ENCODE measurements at places on chromosomes 11 and 22.
A peak's percentile ranks its signal among the peaks of the same experiment; 100 is the strongest.

GRCh38 chr11:2213890-2214526, 42.4 kb upstream of the TH start:
- no peaks in the 10 kb centered on the region for H3K36me3 ChIP-seq
- H3K4me3 ChIP-seq, result no peak overlapping the region
- no peak overlapping the region for H3K27ac ChIP-seq

GRCh38 chr11:66150725-66151124, 80.7 kb downstream of the PACS1 start:
- no peak overlapping the region for H3K27ac ChIP-seq
- H3K4me3 ChIP-seq, result no peak overlapping the region
- no peak for DNase-seq
- no peaks in the 10 kb centered on the region for H3K36me3 ChIP-seq

- peak overlapping the region; percentile 90 for H3K27ac ChIP-seq
- peak overlapping the region; percentile 64 for H3K4me3 ChIP-seq
- peaks cover 16% of the 10 kb centered on the region for H3K27me3 ChIP-seq
- no peaks in the 10 kb centered on the region for H3K36me3 ChIP-seq
- peaks cover 7% of the 10 kb centered on the region for H3K4me1 ChIP-seq
- DNase-seq, result no peak
Measured at GRCh38 chr11:57598831-57599155, 1.3 kb downstream of the SERPING1 start.

- no peaks in the 10 kb centered on the region for H3K36me3 ChIP-seq
- H3K27me3 ChIP-seq, result no peaks in the 10 kb centered on the region
- no peak overlapping the region for H3K27ac ChIP-seq
- no peak for DNase-seq
- H3K4me3 ChIP-seq, result no peak overlapping the region
- no peaks in the 10 kb centered on the region for H3K4me1 ChIP-seq
Measured at GRCh38 chr22:23036684-23037428, 33.5 kb upstream of the GNAZ start.

DNA sequence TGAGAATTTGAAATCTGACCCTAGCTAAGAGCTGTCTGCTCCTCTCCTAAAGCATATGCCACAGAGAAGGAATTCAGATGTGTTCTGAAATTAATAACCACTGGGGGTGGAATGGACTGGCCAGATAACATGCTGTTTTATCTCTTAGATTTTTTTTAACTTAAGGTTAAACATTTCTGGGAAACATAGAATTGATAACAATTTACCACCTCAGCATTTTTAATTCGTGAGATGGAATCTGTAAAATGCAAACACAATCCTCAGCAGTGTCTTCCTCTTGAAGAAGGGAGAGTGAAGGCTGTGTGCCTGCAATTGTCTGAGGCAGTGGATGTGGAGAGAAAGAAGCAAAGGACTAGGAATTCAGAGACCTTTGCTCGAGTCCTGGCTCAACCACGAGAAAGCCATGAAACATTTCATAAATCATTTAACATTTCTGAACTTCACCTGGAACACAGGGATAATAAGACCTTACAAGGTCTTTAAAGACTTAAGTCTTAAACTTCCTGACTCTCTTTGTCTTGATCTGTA, at the start of gene SLC5A12:
SLC5A12 (minus strand) TSS at position 113 of the 528 bp plus-strand sequence. CDS start 346 bp downstream, outside the sequence.
- no peak within 1 kb of the TSS for H3K27ac ChIP-seq
- no peaks in the 10 kb centered on the region for H3K27me3 ChIP-seq
- no peaks in the 10 kb centered on the region for H3K36me3 ChIP-seq

- no peak overlapping the region for H3K27ac ChIP-seq
- no peaks in the 10 kb centered on the region for H3K36me3 ChIP-seq
- no peaks in the 10 kb centered on the region for H3K4me1 ChIP-seq
- H3K27me3 ChIP-seq, result no peaks in the 10 kb centered on the region
Measured at GRCh38 chr11:70312401-70313357, 42.2 kb downstream of the PPFIA1 start.

- peaks cover 63% of the 10 kb centered on the region for H3K4me1 ChIP-seq
- H3K27me3 ChIP-seq, result no peaks in the 10 kb centered on the region
- H3K4me3 ChIP-seq, result no peak overlapping the region
- peak overlapping the region; percentile 74 for H3K27ac ChIP-seq
Measured at GRCh38 chr11:8775734-8776133, 93.1 kb downstream of the RPL27A start.

- no peak for DNase-seq
- peaks cover 27% of the 10 kb centered on the region for H3K4me1 ChIP-seq
- no peaks in the 10 kb centered on the region for H3K36me3 ChIP-seq
- H3K27me3 ChIP-seq, result no peaks in the 10 kb centered on the region
Measured at GRCh38 chr11:10114593-10115404, 179.2 kb downstream of the SBF2 start.

GRCh38 chr11:109954534-109954933, 138.7 kb upstream of the ZC3H12C start:
- H3K4me1 ChIP-seq, result peaks cover 7% of the 10 kb centered on the region
- H3K4me3 ChIP-seq, result no peak overlapping the region
- no peak for DNase-seq
- H3K27me3 ChIP-seq, result no peaks in the 10 kb centered on the region
- H3K27ac ChIP-seq, result no peak overlapping the region
- no peaks in the 10 kb centered on the region for H3K36me3 ChIP-seq

GRCh38 chr11:123547180-123547579, 107.2 kb downstream of the SCN3B start:
- no peak overlapping the region for H3K27ac ChIP-seq
- no peak for DNase-seq

Measured in gastrocnemius medialis (tissue), 4 donors.